ENCODE measurements at places on chromosomes 2 and 18.

DNA sequence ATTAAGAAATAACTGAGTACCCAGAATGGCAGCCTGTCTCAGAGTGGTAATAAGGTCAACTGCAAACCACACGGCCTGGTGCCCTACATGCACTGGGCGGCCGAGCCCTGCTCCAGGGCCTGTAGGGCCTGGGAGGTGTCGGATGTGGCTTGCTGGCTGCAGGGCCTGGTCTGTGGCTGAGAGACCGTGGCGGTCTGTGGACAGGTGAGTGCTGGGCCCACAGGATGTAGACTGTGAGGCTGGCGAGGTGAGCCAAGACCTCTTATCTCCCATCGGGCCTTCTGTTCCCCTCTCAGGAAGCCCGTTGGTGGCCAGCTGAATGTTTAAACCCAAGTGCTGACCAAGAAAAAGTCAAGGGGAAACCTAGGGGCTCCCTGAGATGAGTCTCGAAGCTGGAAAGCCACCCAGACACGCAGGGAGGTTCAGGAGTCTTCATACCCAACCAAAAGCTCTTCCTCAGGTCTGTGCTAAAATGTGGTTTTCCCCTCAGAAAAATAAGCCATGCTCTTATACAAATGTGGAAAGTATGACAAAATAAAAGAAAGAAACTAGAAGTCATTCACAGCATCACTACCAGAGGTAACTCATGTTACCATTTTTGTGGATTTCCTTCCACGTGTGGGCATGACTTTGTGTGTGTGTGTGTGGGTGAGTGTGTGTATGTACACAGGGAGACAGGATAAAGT, 47.7 kb upstream of the CTDP1 start:
- H3K4me3 ChIP-seq: no peak overlapping the region
- H3K27ac ChIP-seq: no peak overlapping the region
- no peaks in the 10 kb centered on the region for H3K4me1 ChIP-seq

- no peak overlapping the region for H3K27ac ChIP-seq
- H3K4me3 ChIP-seq: no peak overlapping the region
- H3K36me3 ChIP-seq: no peaks in the 10 kb centered on the region
- H3K4me1 ChIP-seq: no peaks in the 10 kb centered on the region
Measured at GRCh38 chr18:57544936-57545660, 41.4 kb downstream of the FECH start.

DNA sequence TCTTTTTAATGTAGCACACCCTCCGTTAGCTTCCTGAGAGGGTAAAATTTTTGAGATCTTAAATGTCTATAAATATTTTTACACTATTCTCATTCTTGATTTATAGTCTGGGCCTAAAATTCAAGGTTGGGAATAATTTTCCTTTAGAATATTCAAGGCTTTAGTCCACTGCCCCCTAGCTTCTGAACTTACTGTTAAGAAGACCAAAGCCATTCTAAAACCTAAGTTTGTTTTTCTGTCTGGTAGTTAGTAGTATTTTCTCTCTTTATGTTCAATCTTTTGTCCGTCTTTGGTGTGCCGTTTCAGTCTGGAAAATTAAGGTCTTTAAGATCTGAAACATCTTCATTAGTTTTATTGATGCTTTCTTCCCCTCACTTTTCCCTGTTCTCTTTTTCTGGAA, 14.5 kb downstream of the OSBPL6 start:
- H3K27ac ChIP-seq: no peak overlapping the region
- H3K36me3 ChIP-seq: no peaks in the 10 kb centered on the region
- no peaks in the 10 kb centered on the region for H3K27me3 ChIP-seq
- H3K4me1 ChIP-seq: no peaks in the 10 kb centered on the region
- no peak for DNase-seq

- H3K27ac ChIP-seq: no peak overlapping the region
- DNase-seq: no peak
- H3K4me3 ChIP-seq: no peak overlapping the region
- H3K36me3 ChIP-seq: no peaks in the 10 kb centered on the region
Measured at GRCh38 chr2:119066272-119066804, 92.2 kb downstream of the C1QL2 start.

DNA sequence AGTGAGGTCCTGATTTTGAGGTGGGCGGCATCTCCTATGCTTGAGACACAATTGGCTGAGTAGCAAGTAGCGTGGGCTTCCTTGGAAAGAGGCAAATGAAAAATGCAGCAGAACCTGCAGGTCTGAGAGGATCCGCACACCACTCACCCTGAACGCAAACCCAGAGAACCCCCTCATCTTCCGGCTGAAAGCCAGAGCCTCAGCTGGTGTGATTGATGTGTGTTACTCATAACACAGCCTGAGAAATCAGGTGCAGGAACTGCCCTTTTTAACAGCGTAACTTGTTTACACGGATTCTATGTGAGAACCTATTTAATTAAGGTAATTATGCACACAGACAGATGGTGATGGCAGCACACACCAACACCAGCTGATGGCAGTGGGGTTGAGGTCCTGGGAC, 123.4 kb downstream of the MRO start:
- no peak overlapping the region for H3K27ac ChIP-seq
- no peak overlapping the region for H3K4me3 ChIP-seq
- no peaks in the 10 kb centered on the region for H3K36me3 ChIP-seq
- DNase-seq: no peak
- H3K4me1 ChIP-seq: no peaks in the 10 kb centered on the region

GRCh38 chr2:148545390-148546256, 98.9 kb upstream of the EPC2 start:
- no peaks in the 10 kb centered on the region for H3K4me1 ChIP-seq
- H3K27ac ChIP-seq: no peak overlapping the region
- DNase-seq: no peak
- no peak overlapping the region for H3K4me3 ChIP-seq

DNA sequence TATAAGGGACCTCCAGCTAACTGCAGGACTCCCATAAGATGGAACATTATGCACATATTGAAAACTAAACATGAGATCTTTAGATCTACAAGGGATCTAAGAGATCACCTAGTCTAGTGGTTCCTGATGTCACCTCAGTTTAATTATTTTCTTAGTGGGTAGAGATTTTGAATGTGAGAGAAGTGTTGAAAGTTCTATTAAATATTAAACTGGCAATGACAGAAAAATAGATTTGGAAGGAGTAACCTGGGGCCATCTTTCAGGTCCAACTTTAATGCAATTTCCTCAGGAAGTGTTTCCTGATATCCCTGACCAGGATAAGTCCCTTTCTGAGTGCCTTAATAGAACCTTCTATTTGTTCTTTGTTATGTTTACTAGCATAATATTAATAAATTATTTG, 29.1 kb upstream of the CPS1 start:
- no peak overlapping the region for H3K4me3 ChIP-seq
- H3K36me3 ChIP-seq: no peaks in the 10 kb centered on the region
- H3K27me3 ChIP-seq: no peaks in the 10 kb centered on the region

DNA sequence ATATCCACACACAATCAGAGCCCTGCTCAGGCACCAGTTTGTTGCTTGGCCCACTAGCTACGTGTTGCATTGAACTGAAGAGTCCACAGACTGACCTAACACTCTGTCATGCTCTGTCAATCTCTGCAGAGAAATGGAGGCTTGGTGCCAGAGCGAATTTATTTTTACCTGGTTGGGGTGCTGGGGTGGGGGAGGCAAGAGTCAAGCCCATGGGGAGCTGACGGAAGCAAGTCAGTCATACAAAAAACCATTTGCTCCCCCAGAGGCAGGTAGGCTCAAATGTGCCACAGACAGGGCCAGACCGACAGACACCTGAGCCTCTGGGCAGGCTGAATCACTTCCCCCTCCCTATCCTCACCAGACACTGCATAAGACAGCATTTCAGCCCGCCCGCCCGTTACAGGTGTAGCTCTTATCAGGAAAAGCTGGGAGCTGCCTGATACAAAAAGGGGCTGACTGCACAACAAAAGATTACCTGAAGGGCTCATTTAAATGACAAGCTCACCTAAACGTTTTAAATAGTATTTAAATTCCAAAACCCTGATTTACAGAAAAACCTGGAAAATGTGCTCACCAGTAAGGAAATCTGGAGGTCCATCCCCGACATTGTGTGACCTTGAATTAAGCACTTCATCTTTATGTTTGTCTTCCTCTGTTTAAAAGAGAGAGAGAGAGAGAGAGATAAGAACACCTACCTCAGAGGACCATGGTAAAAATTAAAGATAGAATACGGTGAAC, 2.1 kb upstream of the PCBP1 start:
- peaks cover 9% of the 10 kb centered on the region for H3K4me1 ChIP-seq
- H3K27me3 ChIP-seq: no peaks in the 10 kb centered on the region
- peak overlapping the region; percentile 99 for H3K27ac ChIP-seq
- H3K4me3 ChIP-seq: no peak overlapping the region

DNA sequence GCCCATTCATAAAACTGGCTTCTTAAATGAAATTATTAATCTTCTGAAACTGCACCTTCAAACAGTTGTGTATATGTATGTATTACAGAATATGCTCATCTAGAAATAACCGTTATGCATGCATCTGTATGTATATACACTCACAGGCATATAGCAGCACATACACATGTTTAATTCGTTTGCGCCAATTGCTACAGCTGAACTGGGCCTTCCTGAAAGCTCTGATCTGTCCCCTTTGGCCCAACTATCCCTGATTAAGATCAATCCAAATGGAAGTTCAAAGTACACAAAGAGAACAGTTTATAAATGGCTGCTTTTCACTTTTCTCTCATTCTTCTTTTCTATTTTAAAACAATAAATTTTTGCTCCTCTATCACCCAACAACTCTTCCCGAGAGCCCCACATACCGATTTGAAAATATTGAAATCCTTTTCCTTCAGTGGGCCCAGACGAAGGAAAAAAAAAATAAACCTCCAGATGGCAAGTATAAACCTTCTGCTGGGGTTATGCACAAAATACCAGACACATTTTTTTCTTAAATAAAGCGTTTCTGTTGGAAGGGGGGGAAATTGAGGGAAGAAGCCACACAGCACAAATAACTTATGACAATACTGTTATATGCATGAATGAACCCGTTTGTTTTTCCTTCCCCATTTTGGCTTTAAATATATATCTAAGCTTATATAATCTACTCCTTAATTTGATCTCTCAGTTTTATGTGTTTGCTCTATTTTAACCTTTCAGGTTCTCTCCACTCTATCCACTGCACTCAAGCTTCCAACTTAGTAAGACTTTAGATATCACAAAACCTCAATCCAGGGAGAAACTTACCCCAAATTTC, 267.3 kb downstream of the TCF4 start:
- H3K27ac ChIP-seq: peak overlapping the region; percentile 80
- H3K36me3 ChIP-seq: no peaks in the 10 kb centered on the region
- peak overlapping the region; percentile 35 for H3K4me3 ChIP-seq

GRCh38 chr2:191691016-191691735, 13.2 kb downstream of the NABP1 start:
- H3K36me3 ChIP-seq: no peaks in the 10 kb centered on the region
- no peaks in the 10 kb centered on the region for H3K27me3 ChIP-seq
- no peak overlapping the region for H3K4me3 ChIP-seq
- H3K27ac ChIP-seq: no peak overlapping the region
- peak; percentile 64 for DNase-seq
- H3K4me1 ChIP-seq: no peaks in the 10 kb centered on the region
